ENCODE measurements at places on chromosomes 1 and 21.
A peak's percentile ranks its signal among the peaks of the same experiment; 100 is the strongest.

GRCh38 chr1:182715531-182715930 is 31.1 kb upstream of the RGS8 start:
- no peak for DNase-seq

- DNase-seq: no peak
Observed at GRCh38 chr1:113276507-113276906, 113.8 kb upstream of the MAGI3 start.

DNA sequence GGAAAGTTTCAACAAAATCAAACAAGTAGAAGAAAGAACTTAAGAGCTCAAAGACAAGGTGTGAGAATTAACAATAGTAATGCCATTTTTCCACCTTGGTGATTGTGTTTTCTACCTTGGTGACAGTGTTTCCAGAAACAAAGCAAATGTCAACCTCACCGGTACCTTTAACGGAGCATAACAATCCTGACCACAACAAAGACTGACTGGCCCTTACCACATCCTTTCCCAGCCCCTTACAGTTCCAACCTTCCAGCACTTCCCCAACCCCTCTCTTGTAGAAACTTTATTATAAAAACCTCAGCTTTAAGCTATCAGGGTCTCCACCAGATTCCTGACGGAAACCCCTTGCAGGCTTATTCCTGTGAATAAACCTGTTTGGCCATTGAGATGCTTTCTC is 16.7 kb downstream of the STYXL2 start:
- no peak for DNase-seq

DNA sequence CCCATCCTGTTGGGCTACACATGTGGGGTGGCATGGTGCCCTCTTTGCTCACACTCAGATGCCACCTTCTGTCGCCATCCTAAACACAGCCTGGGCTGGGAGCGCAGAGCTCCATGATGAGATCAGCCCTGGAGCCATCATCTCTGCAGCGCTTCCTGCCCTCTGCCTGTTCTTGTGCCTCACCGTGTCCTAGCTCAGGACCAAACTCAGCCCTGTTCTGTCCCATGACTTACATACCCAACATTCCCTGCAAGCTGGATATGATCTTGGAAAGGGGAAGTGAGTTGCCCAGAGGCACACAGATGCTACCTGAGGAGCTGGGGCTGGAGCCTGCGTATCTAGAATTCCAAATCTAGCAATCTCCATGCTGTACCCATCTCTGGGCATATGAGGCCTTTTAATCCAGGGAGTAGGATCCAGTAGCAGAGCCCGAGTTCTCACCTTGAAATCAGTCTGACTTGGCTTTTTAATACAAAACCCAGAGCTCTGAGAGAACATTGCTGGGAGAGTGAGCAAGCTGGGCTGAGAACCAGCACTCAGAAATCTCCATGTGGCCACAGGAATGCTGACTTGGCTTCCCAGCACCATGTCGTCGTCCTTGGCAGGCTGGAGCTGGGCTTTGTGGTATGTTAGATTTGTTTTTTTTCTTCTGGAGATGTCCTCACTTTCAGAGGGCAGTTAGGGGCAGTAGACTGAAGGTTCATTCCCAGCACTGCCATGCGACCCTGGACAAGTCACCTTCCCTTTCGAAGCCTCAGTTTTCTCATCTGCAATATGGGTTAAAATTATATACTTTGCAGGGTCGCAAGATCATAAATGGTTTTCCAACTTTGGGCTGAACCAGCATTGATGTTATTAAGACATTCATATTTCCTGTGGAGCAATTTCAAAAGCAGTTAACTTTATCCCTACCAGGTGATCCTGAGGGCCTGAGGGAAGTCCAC is 2.6 kb downstream of the ALPL start:
- DNase-seq: no peak

GRCh38 chr1:83627045-83627444 is 371.9 kb downstream of the TTLL7 start:
- DNase-seq: no peak

DNA sequence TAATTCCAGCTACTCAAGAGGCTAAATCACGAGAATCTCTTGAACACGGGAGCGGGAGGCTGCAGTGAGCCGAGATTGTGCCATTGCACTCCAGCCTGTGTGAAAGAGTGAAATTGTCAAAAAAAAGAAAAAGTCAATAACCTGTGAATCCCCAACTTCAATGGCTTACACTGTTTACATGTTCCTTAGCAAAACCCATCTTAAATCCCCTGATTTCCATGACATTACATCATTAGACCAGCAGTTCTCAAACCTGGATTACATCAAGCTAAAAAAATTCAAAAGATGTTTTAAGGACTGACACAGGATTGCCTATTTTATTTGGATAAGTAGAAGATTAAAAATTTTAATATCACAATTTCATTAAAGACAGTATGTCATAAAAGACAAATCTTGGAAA is 12.4 kb downstream of the GPBP1L1 start:
- no peak for DNase-seq

- DNase-seq: no peak
Observed at GRCh38 chr1:98385652-98386051, 275.9 kb upstream of the SNX7 start.

DNA sequence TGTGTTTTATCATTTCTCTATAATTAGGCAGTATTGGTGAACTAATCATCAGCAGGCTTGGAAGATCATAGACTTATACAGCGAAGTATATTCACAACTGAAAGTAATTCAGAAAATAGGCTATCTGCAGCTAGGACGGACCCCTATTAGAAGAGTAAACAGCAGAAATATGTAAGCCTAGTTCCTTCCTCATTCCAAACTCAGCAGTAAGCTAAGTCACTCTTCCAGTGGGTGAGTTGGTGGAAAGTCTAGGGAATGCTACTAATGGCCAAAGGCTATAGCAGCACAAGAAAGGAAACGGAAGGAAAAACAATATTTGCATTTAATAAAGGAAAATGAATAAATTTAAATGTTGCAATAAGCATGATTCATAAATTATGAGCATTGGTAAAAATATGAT is 918.1 kb upstream of the TMPRSS15 start:
- no peak for DNase-seq

- no peak for DNase-seq
Observed at GRCh38 chr21:31151156-31152045, 113.1 kb upstream of the KRTAP19-8 start.

GRCh38 chr1:156436141-156437036 is 64.2 kb downstream of the MEF2D start:
- DNase-seq: no peak

DNA sequence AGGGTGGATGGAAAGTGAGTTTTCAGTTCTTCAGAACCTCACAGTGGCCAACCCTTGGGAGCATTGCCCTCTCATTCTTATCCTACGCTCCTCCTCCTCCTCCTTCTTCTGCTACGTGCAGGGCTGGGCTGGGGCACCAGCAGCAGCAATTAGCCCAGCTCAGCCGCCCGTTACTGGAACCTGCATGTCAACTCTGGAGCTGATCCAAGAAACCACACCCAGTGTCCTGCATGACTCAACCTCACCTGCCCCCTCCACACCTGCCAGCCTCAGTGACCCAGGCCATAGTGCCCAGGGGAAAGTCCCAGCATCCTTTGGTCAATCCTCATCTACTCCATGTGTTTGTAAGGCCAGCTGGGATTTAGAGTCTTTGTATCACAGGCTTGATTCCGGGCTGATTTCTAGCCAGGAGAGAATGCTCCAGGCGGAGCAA is 12.6 kb downstream of the ELF3 start:
- DNase-seq: peak; percentile 19

GRCh38 chr21:28561772-28562171 is 430.9 kb downstream of the LTN1 start:
- no peak for DNase-seq

- no peak for DNase-seq
Observed at GRCh38 chr1:147273409-147274336, 31.2 kb downstream of the CHD1L start.

DNA sequence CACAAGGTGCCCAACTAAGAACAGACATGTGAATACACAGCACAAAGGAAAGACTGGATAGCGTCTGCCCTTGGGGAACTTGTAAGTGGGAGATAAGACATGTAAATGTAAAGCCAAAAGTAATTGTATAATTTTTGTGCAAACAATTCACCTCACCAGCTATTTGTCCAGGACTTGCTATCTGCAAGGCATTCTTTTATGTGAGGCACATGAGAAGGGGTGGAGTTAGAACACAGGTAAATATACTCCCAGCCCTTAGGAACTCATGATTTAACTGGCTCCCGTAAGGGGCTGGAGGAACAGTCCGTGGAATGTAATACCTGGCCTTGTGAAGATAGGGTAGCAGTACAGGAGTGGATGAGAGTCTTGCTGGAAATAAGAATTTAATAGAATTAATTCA is 61.3 kb downstream of the CDK18 start:
- no peak for DNase-seq

DNA sequence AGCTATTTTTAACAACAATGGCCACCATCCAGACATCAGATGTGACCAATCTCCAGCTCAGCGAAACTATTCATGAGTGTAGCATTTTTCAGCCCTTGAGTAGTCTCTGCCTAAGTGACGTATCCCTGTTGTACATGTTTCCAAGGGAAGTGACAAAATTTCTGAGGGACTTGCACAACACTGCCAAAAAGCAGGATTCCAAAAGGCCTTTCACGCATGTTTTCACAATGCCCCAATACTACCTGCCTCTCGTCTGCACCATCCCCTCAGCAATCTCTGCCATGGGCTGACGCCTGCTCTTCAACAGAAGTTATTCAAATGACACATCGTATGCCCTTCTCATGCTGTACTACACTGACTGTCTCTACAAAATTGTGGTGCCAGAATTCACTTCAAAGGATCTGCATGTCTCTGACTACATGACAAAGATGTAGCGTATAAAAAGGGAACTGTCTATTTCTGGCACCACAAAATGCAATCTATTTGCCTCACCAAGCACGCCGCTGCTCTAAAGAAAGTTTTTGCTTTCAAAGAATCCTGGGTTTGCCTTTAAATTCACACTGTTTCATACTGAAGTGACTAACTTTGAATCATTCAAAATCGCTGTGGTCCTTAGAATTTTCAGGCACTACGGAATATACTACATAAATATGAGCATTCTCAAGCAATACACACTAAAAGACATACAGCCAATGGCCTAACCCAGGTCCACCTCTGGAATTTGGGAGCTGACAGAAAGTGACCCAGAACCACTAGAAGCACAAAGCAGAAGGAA is 32.9 kb downstream of the JAK1 start:
- DNase-seq: no peak

DNA sequence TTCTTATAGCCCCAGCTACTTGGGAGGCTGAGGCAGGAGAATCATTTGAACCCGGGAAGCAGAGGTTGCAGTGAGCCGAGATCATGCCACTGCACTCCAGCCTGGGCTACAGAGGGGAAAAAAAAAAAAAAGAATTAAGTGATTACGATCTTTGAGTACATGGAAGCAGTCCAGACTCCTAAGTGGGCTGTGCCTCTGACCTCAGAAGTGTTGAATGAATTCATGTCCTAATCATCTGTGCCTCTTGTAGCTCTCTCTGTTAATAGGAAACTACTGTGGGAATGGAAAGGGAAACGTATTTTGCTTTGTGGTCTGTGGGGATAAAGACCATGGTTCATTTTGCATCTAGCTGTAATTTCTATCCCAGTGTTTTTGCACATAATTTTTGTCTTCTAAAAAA is 8.4 kb upstream of the IVNS1ABP start:
- DNase-seq: no peak

- DNase-seq: no peak
Observed at GRCh38 chr1:32907435-32907834, 6.2 kb upstream of the TMEM54 start.

DNA sequence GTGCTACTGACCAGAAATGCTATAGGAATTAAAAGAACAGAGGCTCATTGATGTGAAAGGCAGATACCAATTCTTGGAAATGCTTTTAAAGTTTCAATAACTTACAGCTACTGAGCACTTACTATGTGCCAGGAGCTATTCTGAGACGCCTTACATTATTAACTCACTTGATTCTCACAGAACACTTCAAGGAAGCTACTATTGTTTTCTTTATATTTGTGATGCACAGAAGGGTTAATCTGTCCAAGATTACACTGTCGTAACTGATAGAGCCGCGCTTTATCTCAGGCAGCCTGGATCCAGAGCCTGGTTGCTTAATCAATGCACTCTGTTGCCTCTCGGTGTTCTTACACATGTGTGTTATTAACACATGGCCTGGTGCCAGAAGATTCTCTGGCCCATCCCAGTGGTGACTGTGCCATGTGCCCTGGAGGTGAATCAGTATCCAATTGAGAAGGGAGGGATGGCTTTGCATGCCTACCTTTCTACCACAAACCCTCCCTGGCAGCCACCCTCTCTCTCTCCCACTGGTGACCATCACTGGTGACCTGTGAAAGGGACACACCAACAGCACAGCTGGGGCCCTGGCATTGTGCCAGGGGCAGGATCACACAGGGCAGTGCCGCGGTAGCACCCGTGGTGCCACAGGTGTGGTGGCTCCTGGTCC is 8.8 kb downstream of the FMO1 start:
- no peak for DNase-seq

GRCh38 chr1:53166912-53167311 is 24.5 kb upstream of the SLC1A7 start:
- DNase-seq: no peak

DNA sequence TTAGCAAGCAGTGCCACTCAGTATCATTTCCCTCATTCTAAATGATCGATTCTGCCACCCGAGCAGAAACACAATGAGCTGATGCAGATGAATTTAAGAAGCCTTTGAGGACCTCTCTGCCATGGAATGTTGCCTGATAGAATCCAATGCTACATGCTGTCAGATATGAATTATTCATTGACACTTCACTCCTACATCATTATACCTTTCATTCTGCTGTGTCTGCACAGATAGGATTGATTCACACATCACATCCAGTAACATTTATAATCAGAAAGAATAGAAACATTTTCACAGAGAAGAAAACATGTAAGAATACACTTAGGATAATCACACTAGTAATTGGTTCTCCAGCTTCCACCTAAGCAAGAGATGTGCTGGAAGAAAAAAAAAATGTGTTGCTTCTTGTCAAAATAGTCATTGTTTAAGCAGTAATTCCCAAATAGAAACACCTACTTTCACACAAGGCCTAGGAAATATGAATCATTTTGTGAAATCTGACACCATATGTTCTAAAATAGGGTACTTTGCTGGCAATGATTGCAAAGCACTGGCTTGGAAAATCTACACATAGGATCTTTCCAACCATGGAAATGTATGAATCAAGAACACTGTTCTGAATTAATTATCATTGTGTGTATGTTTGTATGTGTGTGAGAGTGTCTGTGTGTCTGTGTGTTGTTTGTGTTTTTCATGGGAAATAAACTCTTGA is 110.1 kb downstream of the GRIK1 start:
- DNase-seq: no peak

DNA sequence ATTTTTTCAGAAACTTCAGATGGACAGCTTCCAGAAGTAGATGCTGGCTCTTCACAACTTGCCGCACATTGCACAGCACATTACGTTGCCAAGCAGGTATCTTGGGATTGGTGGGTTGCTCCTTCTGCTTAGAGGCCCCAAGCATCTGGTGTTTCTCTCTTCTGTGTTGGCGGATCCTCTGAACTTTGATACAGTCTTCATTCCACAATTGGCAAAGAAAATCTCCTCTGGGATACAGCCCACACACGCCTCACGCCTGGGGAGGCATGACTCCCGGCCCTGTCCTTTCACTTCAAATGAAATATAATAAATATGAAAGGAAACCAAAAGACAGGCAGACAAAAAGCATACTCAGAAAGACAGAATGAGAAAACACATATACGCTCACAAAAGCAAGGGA is 72.3 kb upstream of the PPP2R5A start:
- no peak for DNase-seq

- DNase-seq: no peak
Observed at GRCh38 chr1:7070389-7071029, 285.3 kb downstream of the CAMTA1 start.
